CD4-positive, alpha-beta memory T cell (primary cell): ENCODE measurements at places on chromosomes 6 and 20. TPM values are rescaled to one million over a fixed set of nuclear protein-coding genes. Genes with fewer than 3 reads are reported as not detected.

Gene CYP24A1
- polyA plus RNA-seq: 0.59 TPM

Gene BAK1
- 41.6 TPM for polyA plus RNA-seq

Gene EEF1A2
- not detected for polyA plus RNA-seq

Gene SPATS1
- polyA plus RNA-seq: not detected

Gene PSORS1C1
- 0.60 TPM for polyA plus RNA-seq

Gene HCRTR2
- not detected for polyA plus RNA-seq

Gene BANF2
- not detected for polyA plus RNA-seq

Gene PHF20
- polyA plus RNA-seq: 106 TPM

Gene OR12D3
- polyA plus RNA-seq: not detected

Gene MUCL3
- polyA plus RNA-seq: not detected

Gene TSBP1
- not detected for polyA plus RNA-seq

Gene TBXT
- polyA plus RNA-seq: not detected

Gene WFDC5
- polyA plus RNA-seq: not detected

Gene ARHGAP40
- not detected for polyA plus RNA-seq

Gene TFEB
- polyA plus RNA-seq: 17.6 TPM

Gene TMX4
- 62.5 TPM for polyA plus RNA-seq

Gene PAK5
- not detected for polyA plus RNA-seq

Gene BPIFB2
- not detected for polyA plus RNA-seq

Gene EDN3
- polyA plus RNA-seq: not detected

Gene LATS1
- 16.4 TPM for polyA plus RNA-seq
